ENCODE measurements at places on chromosomes 3 and 15. TPM values are rescaled to one million over a fixed set of nuclear protein-coding genes. Genes with fewer than 3 reads are reported as not detected.
A peak's percentile ranks its signal among the peaks of the same experiment; 100 is the strongest.

DNA sequence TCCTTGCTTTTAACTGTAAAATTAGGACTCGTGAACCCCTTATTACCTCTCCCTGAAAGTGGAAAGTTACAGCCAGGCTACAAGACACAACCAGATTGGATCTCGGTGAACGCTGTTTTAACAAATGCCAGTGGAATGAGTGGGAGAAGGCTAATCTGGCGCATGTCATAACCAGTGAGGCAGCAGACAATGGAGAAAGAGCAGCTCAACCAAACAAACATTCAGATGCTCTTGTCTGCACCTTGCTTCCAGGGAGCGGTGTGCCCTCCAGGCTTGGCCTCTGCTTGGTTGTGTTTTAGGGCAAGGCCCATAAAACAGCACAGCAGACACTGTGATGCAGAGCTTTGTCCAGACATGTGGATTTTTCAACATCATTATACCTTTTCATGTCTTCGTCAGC, 45.9 kb upstream of the ATP1B3 start:
- H3K4me3 ChIP-seq = no peak overlapping the region
- peaks cover 3% of the 10 kb centered on the region for H3K36me3 ChIP-seq
- H3K27ac ChIP-seq = no peak overlapping the region

GRCh38 chr3:105931500-105931899, 62.7 kb upstream of the CBLB start:
- no peak for DNase-seq
- no peaks in the 10 kb centered on the region for H3K27me3 ChIP-seq
- no peaks in the 10 kb centered on the region for H3K36me3 ChIP-seq
- H3K27ac ChIP-seq = no peak overlapping the region
- peaks cover 7% of the 10 kb centered on the region for H3K4me1 ChIP-seq

DNA sequence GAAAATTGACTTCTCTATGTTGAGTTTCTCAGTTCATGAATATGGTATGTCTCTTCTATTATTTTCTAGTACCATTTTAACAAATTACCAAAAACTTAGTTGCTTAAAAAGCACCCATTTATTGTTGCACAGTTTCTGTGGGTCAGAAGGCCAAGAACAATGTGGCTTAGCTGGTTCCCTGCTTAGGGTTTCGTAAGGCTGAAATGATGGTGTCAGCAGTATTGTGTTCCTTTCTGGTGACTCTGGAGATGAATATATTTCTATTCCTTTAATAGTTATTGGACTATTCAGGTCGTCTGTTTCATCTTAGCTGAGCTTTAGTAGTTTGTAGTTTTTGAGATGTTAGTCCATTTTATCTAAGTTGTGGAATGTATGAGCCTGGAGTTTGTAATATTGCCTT, 44.9 kb downstream of the IL1RAP start:
- peaks cover 13% of the 10 kb centered on the region for H3K4me1 ChIP-seq
- DNase-seq = no peak
- H3K27ac ChIP-seq = no peak overlapping the region
- no peak overlapping the region for H3K4me3 ChIP-seq
- H3K36me3 ChIP-seq = peaks cover 12% of the 10 kb centered on the region

DNA sequence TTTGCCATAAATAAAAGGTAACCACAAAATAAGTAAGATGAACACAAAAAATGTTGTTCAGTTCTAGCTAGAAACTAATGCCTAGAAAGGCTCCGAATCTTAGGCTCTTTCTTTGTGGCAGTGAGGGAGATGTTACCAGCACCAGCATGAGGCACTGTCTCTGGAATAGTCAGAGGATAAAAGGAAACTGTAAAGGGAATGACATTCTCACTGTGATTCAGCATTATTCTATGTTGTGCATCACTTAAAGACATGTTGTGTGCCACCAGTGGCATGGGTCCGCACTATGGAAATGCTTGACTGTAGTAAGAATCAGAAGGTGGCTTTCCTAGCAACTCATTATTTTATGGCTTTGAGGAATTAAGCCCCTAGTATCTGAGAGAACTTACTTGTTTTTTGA, 70.8 kb downstream of the SEC22A start:
- H3K27me3 ChIP-seq = no peaks in the 10 kb centered on the region
- H3K4me3 ChIP-seq = no peak overlapping the region
- peaks cover 12% of the 10 kb centered on the region for H3K4me1 ChIP-seq
- H3K36me3 ChIP-seq = peaks cover 5% of the 10 kb centered on the region
- H3K27ac ChIP-seq = peak overlapping the region; percentile 72

DNA sequence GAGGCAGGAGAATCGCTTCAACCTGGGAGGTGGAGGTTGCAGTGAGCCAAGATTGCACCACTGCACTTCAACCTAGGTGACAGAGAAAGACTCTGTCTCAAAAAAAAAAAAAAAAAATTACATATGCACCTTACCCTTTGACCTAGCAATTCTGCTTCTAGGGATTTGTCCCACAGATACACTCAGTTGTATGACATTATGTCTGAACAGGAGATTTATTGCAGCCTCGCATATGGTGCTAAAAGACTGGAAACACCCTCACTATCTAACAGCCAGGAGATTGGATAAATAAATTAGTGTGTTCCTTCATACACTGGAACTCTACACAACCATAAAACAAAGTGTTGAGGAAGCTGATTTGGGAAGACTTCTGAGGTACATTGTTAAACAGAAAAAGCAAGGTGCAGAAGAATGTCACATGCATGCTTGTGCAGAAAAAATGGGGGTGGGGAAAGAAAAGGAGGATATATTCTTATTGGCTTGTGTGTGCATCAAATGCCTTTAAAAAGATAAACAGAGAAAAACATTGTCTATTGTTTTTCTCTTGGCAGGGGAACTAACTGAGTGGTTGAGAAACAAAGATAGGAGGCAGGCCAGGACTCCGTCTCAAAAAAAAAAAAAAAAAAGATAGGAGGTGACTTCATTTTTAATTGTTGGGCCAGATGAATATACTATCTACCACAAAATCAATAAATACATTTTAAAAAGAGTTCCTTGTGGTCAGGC, 30.9 kb downstream of the PPCDC start:
- no peak overlapping the region for H3K27ac ChIP-seq
- H3K27me3 ChIP-seq = no peaks in the 10 kb centered on the region
- peaks cover 5% of the 10 kb centered on the region for H3K36me3 ChIP-seq

DNA sequence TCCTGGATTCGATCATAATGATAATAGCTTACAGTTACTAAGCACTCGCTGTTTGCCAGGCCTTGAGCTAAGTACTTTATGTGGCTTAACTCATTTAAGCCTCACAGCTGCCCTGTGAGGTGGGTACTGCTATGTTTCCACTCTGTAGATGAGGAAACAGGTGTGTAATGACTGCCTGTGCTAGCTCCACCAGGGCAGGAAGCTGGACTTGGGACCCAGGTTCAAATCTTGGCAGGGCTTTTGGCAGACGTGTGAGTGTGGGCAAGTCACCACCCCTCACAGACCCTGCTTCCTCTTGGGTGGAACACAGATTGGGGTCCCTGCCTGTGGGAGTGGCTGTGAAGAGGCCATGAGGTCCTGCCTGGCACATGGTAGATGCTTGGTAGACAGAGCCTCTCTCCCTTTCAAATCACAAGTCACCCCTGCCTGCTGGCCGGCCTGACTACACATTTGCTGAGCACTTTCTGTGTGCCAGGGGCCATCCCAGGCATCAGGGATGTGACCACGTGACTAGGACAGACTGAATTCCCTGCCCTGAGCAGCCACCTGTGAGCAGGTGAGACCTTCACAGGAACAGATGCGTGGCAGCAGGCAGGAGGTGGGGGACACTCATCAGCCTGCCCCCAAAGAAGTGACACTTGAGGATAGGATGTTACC, 3.7 kb downstream of the EFCC1 start:
- H3K27ac ChIP-seq = no peak overlapping the region
- H3K27me3 ChIP-seq = peaks cover 36% of the 10 kb centered on the region
- peak; percentile 59 for DNase-seq

DNA sequence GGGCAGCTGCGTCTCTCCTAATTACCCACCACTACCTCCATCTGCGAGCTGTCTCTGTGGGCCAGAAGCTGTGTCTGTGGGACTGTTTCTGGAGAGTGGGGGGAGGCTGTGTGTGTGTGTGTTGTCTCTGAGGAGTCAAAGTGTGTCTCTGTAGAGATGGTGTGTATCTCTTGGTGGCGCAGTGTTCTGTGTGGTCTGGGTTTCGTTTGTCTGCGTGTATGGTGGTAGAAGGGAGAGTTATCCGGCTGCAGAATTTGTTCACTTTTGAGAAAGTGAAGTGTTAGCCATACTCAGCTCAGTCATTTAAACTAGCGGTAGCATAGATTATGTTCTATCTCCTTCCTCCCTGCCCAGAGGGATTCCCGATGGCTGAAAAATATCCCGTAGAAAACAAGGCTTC, 2.2 kb downstream of the MYRIP start:
- no peaks in the 10 kb centered on the region for H3K36me3 ChIP-seq
- H3K27ac ChIP-seq = no peak overlapping the region
- H3K4me3 ChIP-seq = no peak overlapping the region
- H3K27me3 ChIP-seq = peaks cover 55% of the 10 kb centered on the region
- H3K4me1 ChIP-seq = peaks cover 20% of the 10 kb centered on the region
- DNase-seq = no peak

Gene NRG4
- total RNA-seq = not detected

Gene TGM4
- total RNA-seq = not detected

Gene DCBLD2
- total RNA-seq = 51.8 TPM

Gene TMEM40
- not detected for total RNA-seq

Gene EPHA3
- total RNA-seq = 0.87 TPM

Measured in chondrocyte (in vitro differentiated cells).